ENCODE measurements at places on chromosomes 3 and 15. TPM values are rescaled to one million over a fixed set of nuclear protein-coding genes. Genes with fewer than 3 reads are reported as not detected.
A peak's percentile ranks its signal among the peaks of the same experiment; 100 is the strongest.

GRCh38 chr15:34651997-34652725 is 68.7 kb upstream of the GOLGA8B start:
- DNase-seq: no peak

- DNase-seq: no peak
Observed at GRCh38 chr15:87211547-87211946, 1045.0 kb downstream of the NTRK3 start.

- DNase-seq: no peak
Observed at GRCh38 chr3:76310089-76310488, 524.7 kb upstream of the ZNF717 start.

GRCh38 chr3:82633319-82633718 is 871.9 kb upstream of the GBE1 start:
- no peak for DNase-seq

DNA sequence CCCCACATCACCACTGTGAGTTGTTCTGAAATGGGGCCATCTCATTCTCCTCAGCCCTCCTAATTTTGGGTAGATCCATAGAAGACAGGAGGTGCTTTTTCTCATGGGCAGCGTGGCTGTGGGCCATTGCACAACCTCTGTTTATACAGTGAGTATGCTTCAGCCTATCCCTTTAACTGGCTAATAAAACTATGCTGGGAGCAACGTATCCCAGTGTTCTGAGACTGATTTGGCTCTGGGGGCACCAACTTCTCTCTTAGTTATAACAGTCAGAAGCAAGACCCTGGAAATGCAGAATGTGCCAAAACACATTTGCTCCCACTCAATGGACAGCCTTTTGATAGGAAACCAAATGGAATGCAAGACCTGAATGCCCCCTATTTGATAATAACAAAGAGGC is 97.1 kb upstream of the ICE2 start:
- DNase-seq: no peak

- no peak for DNase-seq
Observed at GRCh38 chr15:51966192-51966591, 5.4 kb downstream of the LEO1 start.

- peak; percentile 34 for DNase-seq
Observed at GRCh38 chr3:30012941-30013543, 593.4 kb upstream of the TGFBR2 start.

DNA sequence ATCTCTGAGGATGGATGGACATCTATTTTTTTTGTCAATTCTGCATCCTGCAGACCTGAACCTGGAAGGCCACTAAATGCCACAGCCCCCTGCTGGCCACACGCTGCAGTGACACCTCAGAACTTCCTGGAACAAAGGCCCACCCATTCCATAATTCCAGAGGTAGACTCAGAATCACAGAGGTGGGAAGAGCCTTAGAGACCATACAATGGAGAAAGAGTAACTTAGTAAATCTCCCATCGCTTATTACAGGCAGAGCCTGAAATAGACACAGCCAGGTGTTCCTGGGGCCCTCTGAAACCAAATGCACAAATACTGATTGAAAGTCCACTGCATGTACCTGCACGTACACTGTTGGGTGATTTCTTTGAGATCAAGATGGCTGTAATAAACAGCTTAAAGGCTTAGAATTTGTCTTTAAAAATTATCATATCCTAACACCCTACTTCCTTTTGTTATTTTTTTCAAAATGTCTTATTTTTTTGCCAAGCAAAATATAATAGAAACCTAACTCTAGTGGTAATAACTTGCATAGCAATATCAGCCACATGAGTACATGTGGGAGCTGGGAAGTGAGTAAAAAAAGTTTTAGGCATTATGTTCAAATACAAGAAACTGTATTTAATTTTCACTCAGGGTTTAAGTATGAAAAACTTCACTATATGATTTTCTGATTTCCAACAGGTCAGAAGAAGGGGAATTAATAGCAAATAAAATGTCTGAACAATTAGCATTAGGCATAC is 62.7 kb downstream of the EOMES start:
- DNase-seq: peak; percentile 24

DNA sequence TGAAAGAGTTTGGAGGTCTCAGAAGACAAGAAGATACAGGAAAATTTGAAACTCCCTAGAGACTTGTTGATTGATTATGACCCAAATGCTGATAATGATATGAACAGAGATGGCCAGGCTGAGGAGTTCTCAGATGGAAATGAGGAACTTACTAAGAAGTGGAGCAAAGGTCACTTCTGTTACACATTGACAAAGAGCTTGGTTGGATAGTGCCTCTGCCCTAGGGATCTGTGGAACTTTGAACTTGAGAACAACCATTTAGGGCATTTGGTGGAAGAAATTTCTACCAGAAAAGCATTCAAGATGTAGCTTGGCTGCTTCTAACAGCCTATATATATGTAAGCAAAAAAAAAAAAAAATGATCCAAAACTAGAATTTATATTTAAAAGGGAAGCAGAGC is 48.9 kb upstream of the NAALADL2 start:
- DNase-seq: no peak

DNA sequence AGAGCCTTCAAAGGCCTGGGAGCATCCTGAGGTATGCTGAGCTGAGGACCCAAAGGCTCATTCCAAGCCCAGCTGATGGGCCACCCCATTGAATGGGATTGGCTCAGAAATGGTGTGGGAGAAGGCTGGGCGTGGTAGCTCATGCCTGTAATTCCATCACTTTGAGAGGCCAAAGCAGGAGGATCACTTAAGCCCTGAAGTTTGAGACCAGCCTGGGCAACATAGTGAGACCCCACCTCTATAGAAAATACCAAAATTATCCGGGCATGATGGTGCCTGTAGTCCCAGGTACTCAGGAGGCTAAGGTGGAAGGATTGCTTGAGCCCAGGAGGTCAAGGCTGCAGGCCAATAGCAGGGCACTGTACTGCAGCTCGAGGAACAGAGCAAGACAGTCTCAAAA is 43.8 kb upstream of the ADAMTSL3 start:
- no peak for DNase-seq

- DNase-seq: no peak
Observed at GRCh38 chr3:21839176-21839575, 88.2 kb upstream of the ZNF385D start.

GRCh38 chr3:136505676-136506075 is 246.5 kb downstream of the STAG1 start:
- DNase-seq: no peak

DNA sequence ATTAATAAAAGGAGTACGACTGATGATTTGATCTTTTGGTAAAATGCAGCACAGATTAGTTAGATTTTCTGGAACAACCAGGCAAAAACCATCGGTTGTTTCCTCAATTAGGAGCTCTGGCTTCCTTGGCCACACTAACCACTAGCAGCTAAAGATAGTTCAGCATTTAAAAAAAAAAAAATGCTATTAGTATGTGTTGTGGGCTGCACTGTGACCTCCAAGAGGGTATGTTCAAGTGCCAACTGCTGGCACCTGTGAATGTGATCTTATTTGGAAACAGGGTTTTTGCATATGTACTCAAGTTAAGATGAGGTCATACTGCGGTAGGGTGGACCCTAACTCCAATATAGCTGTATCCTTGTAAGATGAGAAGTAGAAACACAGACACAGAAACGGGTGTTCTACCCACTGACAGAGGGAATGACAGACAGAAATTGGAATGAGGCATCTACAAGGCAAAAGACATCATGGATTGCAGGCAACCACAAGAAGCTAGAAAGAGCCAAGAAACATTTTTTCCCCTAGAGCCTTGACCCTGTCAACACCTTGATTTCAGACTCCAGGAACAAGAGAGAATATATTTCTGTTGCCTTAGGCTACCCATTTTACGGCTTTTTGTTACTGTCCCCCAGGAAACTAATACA is 534.6 kb upstream of the ROBO2 start:
- no peak for DNase-seq

DNA sequence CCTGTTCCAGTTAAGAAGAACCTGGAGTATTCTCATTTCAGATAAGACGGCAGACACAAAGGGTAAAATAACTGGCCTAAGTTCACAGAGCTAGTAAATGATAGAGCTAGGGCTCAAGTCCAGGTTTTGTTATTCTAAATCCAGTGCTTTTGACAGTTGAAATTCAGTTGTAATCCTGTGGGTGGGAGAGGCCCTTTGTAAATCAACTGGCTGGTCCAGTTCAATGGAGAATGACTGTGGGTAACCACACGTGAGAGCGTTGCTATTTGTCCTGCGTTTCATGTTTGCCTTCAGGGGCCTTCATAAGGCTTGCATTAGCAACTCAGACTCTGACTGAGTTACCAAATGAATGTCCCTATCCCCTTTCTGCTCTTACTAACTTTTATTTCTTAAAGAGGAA is 24.2 kb upstream of the CD96 start:
- DNase-seq: no peak

DNA sequence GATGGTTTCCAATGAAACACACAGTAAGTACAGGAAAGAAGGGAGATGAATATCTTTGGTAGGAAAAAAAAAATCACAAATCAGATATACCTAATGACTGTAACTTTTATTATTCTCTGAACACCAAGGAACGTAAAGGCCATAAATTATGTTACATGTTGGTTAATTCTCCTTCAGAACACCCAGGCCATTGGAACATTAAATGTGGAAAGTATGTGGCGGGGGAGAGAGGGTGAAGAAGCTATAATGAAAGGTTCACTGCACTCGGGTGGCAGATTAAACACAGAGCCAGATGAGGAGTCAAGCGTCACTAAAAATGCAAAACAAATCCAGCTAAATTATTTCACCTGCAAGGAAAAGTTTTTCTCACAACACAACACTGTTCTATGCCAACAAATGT is 193.8 kb downstream of the FHIT start:
- DNase-seq: no peak

DNA sequence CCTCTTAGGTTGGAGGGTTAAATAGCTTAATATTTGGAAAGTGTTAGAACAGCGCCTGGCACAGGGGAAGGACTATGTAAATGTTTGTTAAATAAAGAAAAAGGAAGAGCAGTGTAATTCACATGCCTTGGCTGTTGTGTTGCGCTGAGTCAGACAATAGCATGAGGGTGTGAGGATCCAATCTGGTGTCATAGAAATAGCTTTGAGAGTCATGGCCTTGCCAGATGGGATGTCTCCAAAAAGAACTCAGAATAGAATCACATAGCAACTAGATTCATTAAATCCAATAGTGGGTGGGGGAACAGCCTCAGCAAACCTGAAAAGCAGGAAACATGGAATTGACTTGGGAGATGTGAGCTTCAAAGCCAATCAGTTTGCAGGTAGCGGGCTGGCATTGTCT is 3.9 kb upstream of the RBSN start:
- no peak for DNase-seq

DNA sequence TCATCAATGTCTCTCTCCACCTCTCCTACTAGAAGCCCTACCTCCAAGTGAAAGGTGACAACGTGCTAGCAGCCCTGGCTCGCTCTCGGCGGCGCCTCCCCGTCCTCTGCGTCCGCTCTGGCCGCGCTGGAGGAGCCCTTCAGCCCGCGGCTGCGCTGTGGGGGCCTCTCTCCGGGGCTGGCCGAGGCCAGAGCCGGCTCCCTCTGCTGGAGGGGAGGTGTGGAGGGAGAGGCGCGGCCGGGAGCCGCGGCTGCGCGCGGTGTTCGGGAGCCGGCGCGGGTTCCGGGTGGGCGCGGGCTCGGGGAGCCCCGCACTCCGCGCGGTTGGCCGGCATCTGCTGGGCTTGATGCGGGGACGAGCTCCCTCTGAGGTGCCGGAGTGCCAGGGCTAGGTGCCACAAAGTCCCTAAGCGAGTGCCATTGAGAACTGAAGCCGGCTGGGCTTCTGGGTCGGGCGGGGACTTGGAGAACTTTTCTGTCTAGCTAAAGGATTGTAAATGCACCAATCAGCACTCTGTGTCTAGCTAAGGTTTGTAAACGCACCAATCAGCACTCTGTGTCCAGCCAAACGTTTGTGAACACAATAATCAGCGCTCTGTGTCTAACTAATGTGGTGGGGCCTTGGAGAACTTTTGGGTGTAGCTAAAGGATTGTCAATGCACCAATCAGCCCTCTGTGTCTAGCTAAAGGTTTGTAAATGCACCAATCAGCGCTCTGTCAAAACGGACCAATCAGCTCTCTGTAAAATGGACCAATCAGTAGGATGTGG is 84.8 kb upstream of the ARRDC4 start:
- no peak for DNase-seq

DNA sequence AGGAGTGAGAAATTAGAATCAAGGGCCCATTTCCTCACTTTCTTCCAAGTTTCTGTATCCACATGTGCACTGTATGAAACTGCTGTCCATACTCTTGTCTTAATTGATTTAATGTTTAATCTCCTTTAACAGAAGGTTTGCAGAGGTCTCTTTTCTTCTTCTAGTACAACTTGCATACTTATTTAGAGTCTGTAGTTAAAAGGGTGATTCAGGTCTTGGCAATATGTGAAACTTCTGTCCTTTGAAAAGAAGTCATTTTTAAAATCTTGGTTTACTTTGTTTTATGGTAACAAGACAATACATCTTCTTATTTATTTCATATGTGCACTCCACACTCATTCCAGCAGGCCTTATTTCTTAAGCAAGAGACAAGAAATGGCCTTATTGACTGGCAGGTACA is 25.8 kb downstream of the TMEM45A start:
- no peak for DNase-seq

GRCh38 chr15:53128652-53129051 is 338.5 kb upstream of the ONECUT1 start:
- DNase-seq: no peak

GRCh38 chr3:182484682-182485081 is 308.6 kb upstream of the ATP11B start:
- DNase-seq: no peak

GRCh38 chr3:69137005-69137404 is 14.6 kb upstream of the LMOD3 start:
- DNase-seq: no peak

GRCh38 chr15:42107473-42107872 is 13.1 kb upstream of the PLA2G4D start:
- DNase-seq: no peak

DNA sequence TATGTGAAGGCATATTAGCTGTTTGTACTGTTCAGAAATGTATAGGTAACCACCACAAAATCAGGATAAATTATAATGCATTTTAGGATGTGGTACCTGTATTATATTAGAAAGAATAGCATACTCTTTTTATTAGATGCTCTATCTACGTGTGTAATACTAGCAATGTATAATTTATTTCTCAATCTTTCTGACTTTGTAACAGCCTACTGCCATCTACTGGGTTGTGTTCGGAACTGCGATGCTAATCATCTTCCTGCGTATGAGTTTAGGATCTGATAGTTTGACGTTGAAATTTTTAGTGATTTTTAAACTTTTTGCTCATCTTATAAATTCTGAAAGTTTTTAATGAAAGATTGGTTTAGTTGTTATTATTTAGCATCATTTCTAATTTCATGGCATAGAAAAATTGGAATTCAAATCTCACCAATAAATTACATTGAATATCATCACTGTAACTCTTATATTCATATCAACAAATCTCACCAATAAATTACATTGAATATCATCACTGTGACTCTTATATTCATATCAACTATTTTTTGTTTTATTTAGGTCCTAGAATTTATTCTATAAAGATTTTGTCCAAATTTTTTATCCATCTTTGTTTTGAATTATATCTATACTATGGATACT is 322.7 kb upstream of the ZNF717 start:
- DNase-seq: no peak

The TEX55 gene
- not detected for total RNA-seq

The ADAMTS7 gene
- 0.79 TPM for total RNA-seq

The ZNF148 gene
- 46.5 TPM for total RNA-seq

The DNAH1 gene
- total RNA-seq: 43.6 TPM

The LRRK1 gene
- total RNA-seq: 1.8 TPM

The MKRN2OS gene
- total RNA-seq: not detected

The CERS3 gene
- total RNA-seq: 3.2 TPM

The ST3GAL6 gene
- not detected for total RNA-seq

The SLITRK3 gene
- not detected for total RNA-seq

The C3orf70 gene
- total RNA-seq: not detected

The CPB1 gene
- 7.4 TPM for total RNA-seq

The TIPARP gene
- 124 TPM for total RNA-seq

The SAMD7 gene
- total RNA-seq: not detected

The FBXL22 gene
- total RNA-seq: 1.6 TPM

The CAMK1 gene
- total RNA-seq: 1.7 TPM

The AGTR1 gene
- not detected for total RNA-seq
